Renal cortex interstitium (tissue), 15 donors: ENCODE measurements at places on chromosomes 7 and 10. TPM values are rescaled to one million over a fixed set of nuclear protein-coding genes. Genes with fewer than 3 reads are reported as not detected.

- no peak for DNase-seq
Measured at GRCh38 chr10:62655337-62655994, 149.1 kb upstream of the ADO start.

DNA sequence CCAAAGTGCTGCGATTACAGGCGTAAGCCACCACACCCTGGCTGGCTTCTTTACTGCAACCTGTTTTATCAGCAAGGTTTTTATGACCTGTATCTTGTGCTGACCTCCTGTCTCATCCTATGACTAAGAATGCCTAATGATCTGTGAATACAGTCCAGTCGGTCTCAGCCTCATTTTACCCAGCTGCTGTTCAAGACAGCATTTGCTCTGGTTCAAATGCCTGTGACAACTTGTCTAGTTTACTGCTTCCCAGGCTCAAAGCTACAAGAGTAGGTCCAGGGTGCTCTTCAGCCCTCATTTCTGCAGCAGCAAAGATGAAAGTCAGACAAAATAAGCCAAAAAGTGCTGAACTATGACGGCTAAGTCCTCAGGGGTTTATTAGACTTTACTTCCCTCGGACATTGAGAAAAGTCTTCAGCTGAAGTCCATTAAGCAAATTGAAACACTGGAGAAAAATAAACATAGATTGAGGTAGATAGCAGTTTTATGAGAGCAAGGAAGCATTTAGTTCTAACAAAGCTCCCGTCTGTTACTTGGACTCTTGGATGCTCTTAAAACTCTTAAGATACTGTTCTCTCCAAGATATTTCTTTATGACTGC is 12.5 kb upstream of the LYZL1 start:
- DNase-seq: no peak

DNA sequence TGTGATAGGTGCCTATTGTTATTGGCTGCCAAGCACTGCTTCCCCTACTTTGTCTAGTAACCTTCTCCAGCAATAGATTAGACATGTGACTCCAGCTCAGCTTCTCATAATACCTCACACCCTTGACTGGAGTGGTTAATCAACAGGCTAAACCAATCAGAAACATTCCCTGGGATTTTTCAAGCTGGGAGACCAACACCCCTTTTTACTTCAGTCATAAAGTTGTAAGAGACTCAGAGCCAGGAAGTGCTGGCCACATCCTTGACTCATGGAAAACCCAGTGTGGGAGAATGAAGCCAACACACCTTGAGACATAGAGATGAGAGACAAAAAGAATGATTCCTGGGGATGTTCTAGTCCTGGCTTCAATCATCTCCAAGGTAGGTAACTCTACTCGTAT is 62.6 kb upstream of the HECTD2 start:
- no peak for DNase-seq

DNA sequence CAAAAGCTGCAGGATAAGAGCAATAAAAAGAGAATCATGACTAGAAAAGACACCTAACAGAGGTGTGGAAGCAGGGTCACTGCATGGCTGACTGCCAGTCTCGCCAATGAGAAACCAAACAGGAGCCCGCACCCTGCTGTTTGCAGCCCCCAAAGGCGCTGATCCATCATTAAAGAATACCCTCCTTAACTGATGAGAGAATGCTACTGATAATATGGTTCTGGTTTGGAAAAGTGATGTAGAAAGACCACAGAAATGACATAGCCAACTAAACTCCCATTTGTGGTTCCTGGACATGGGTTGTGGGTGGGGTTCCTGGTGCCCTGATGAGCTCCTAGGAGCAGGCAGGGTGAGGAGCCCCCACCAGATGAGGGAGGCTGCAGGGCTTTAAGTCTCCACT is 207.4 kb downstream of the TNS3 start:
- no peak for DNase-seq

Gene LRIT2
- polyA plus RNA-seq: not detected

Gene SUN3
- 0.58 TPM for polyA plus RNA-seq
